ENCODE measurements at places on chromosomes 3 and 15.

DNA sequence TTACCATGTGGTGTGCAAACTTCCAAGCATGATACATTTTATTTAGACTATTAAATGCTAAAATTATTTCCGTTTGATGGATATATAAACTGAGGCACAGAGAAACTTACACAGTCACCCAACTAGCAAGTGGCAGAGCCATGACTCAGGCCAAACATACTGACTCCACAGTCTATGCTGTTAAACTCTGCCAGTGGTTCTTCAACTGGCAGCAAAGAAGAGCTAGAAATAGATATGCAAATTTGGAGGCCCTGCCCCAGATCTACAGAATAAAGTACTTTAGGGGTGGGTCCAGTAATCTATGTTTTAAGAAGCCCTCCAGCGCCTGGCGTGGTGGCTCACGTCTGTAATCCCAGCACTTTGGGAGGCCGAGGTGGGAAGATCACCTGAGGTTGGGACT lies 400.0 kb downstream of the FOXP1 start:
- DNase-seq: no peak

DNA sequence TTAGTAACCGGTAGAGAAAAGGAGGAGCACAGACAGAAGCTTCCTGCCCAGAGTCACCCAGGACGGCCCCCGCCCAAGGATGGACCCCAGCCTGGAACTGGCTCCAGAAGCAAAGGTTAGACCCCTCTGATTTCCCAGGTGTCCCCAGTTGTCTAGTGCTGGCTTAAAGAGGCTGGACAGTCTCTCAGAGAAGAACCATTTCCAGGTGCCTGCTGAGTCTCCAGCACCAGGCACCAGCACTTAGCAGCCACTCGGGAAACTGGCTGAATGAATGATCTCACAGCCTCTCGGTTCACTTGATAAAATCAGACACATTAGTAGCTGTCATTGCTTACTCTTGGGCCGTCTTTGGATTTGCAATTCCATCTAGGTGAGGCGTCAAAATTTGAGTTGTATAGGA lies 139.7 kb upstream of the HES1 start:
- DNase-seq: no peak

DNA sequence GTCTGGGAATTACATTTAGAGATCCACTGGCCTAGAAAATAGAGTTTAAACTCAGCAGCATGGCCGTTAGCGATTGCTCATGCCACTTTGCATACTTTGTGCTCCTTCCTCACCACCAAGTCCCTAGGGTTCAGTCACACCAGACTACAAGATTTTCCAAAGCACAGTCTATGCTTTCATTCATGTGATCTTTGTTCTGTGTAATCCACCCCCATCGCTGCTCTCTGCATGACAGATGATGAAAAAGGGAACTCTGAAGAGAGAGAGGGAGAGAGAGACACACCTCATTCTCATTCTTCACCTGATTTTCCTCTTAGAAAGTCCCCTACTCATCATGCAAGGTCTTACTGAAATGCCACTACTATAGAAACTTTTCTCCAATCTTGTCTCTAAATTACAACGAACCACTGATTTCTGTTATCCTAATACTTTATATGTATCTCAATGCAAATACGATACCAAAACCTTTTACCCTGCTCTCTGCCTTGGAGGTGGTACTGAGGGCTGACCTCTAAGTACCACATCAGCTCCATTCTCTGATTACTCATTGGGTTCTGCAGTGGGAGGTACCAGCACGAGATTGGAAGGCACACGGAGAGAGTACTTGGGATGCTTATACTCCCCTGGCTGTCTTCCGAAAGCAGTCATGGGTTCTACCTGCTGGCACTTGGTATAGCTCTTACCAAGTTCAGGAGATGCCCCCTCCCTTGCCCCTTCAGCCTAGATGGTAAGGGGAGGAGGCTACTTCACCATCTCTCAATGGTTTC lies 1.1 kb upstream of the PARP15 start:
- no peak for DNase-seq

DNA sequence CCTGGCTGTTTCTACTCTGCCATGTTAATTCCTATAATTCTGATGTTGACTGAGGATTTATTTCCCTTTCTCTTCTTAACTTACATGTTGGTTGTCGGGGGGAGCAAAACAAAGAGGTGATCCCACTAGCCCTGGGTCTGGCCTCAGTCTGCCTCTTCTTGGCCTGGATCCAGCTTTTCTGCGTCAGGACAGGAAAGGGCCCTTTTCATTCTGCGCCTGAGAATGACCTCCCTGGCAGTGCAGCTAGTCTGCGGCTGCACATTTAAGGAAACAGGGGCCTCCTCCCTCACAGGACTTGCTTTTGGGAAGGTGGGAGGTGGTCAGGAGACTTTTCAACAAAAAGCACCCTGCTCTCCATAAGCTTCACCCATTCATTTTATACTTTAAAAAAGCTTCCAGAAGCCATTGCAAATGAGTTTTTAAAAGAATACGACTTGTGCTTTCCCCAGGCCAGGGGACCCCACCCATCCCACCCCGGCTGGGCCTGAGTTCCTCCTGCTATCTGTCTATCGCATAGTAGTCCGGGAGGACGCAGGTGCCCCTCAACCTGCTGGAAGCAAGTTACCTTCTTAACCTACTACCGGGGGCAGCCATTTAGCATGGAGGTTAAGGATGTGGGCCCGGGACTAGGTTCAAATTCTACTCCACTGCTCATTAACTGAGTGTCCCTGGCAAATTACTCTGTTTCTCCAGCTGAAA lies 21.3 kb upstream of the EHD4 start:
- DNase-seq: no peak

DNA sequence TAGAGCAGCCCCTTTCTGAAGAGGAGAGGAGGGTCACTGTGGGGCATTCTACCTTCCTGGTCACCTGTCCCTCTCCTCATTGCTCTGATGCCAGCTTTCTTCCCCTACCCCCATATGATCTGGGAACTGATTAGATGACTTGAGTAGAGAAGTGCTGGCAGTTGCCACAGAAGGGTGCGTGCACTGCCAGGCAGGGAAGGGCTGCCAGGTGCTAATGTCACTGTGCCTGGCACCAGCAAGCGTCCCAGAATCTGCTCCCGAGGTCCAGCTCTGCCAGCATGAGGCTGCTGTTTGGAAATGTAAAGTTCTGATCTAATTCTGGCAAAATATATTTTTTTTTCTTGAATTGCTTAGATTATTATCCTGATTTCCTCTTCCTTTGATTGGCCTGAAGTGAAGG lies 52.8 kb downstream of the PPM1L start:
- no peak for DNase-seq

GRCh38 chr3:195579281-195579680 lies 4.5 kb downstream of the APOD start:
- no peak for DNase-seq

DNA sequence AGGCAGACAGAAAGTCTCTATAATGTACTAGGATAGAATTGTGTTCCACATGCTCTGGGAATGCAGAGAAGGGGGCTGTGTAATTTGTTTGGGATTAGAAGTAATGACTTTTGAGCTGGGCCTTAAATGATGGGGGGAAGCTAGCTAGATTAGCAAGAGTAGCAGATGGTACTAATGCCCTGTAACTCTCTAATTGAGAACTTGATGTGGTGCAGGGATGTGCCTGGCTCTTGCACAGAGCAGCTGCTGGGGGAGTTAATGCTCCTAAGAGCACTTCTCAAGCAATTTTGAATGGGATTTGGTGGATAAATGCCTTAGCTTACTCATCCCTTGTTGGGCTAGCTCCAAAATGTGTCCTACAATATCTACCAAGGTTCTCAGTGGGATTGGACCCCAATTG lies 12.4 kb upstream of the SYN2 start:
- DNase-seq: no peak

GRCh38 chr3:140344601-140345205 lies 333.2 kb upstream of the TRIM42 start:
- DNase-seq: no peak

- DNase-seq: no peak
Measured at GRCh38 chr3:8189051-8189450, 312.6 kb upstream of the LMCD1 start.

- no peak for DNase-seq
Measured at GRCh38 chr3:187944390-187945179, 199.3 kb upstream of the BCL6 start.

GRCh38 chr3:69276884-69277283 lies 109.0 kb downstream of the FRMD4B start:
- no peak for DNase-seq

DNA sequence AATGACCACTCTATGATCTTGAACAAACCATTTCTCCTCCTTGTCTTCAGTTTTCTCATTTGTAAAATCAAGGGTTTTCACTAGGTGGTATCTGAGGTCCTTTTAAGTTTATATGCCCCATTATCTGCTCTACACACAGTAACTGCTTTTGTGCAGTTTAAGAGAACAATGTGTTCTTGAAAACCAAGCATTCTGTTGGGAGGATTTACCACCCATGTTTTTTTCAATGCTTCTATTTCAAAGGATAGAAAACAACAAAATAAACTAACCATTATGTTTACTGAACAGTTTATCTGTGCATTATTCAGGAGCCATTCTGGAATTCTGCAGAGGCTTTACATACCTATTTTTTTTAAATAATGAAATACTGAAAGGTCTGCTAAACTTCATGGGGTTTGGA lies 67.6 kb upstream of the C3orf49 start:
- no peak for DNase-seq

- no peak for DNase-seq
Measured at GRCh38 chr3:123401836-123402530, 46.9 kb downstream of the ADCY5 start.

DNA sequence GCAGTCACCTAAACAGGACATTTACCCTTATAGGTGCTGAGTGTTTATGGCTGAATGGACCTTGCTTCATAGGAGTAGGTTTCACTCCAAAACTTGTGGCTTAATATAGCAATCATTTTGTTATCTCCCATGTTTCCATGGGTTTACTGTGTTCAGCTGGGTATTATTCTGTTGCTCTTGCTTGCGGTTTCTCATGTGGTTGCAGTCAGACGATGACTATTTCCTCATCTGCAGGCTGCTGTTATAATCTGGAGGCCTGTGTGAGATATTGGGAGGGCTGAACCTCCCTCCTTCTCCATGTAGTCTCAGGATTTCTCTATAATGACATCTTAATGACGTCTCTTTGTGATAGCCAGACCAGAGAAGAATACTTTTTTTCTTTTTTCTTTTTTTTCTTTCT lies 98.1 kb downstream of the ZPLD1 start:
- peak; percentile 43 for DNase-seq

- DNase-seq: peak; percentile 64
Measured at GRCh38 chr3:123809597-123809996, 74.5 kb downstream of the MYLK start.

GRCh38 chr3:14333621-14334020 lies 68.8 kb upstream of the SLC6A6 start:
- no peak for DNase-seq

- no peak for DNase-seq
Measured at GRCh38 chr3:42406727-42407450, 3.5 kb downstream of the LYZL4 start.

DNA sequence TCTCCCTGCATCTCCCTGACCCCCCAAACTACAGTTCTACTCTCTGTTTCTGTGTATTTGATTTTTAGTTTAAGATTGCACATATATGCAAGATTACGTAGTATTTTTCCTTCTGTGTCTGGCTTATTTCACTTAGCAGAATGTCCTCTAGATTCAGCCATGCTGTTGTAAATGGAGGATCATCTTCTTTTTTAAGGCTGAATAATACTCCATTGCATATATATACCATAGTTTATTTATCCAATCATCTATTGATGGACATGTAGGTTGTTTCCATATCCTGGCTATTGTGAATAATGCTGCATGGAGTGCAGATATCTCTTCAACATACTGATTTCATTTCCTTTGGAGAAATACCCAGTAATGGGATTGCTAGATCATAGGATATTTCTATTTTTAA lies 70.8 kb downstream of the RFTN1 start:
- DNase-seq: no peak

DNA sequence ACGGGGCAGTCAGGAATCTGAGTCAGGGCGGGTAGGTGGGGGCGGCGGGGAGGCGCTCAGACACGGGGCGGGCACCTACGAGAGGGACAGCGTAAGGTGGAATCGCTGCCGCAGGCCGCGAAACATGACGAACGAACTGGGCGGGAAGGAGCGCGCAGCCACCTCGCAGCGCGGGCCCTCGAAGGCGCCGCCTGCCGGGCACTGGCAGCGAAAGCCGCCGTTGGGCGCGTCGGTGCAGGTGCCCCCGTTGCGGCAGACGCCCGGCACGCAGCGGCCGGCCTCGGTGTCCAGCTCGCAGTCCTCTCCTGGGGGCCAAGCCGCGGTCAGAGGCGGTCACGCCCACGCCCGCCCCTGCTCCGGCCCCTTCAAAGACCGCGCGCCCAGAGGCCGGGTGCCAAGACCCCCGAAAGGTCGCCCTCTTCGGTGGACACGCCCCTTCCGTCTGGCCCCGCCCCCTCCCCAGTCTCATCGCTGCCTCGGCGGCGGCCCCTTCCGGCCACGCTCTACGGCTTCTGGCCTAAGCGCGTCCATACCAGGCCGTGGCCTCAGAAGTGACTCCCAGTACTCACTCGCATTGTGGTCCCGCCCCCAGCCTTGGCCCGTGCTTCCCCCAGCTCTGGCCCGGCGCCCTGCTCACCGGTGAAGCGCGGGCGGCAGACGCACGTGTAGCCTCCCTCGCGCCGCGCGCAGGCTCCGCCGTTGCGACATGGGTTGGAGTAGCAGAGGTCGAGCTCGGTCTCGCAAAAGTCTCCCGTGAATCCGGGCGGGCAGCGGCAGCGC lies 6.4 kb downstream of the CELSR3 start:
- no peak for DNase-seq

GRCh38 chr15:98419173-98419780 lies 229.1 kb upstream of the IGF1R start:
- DNase-seq: no peak

- DNase-seq: no peak
Measured at GRCh38 chr3:139234491-139234890, 109.3 kb upstream of the MRPS22 start.

DNA sequence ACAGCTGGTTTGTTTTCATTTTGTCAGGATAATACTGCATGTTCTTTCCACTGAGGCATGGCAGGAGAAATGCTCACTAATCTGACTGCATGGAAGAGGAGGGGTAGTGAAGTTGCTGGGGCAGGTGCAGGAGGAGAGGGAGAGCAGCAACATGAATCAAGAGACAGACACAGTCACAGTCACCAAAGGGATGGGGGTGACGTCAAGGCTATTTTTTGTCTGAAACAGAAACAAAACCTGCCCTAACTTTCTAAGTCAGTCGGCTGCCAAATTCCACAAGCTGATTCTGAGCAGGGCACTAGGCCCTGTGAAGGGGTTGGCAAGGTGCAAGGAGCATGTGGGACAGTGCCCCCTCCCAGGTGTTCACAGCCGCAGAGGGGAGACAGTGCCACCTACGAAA lies 186.6 kb upstream of the NSMCE3 start:
- no peak for DNase-seq

- DNase-seq: no peak
Measured at GRCh38 chr3:38458796-38459498, 5.3 kb downstream of the ACVR2B start.

- DNase-seq: no peak
Measured at GRCh38 chr3:51395493-51396213, 4.6 kb downstream of the RBM15B start.

- peak; percentile 34 for DNase-seq
Measured at GRCh38 chr15:85024509-85025336, 43.1 kb downstream of the PDE8A start.

Measured in fibroblast of skin of left quadriceps (primary cell).